ENCODE measurements at places on chromosomes 5 and 9.

- peak; percentile 12 for DNase-seq
These were observed 29.3 kb downstream of the PTPA start for GRCh38 chr9:129140397-129141065.

GRCh38 chr9:86549401-86549811 lies 195.2 kb upstream of the TUT7 start:
- no peak for DNase-seq

DNA sequence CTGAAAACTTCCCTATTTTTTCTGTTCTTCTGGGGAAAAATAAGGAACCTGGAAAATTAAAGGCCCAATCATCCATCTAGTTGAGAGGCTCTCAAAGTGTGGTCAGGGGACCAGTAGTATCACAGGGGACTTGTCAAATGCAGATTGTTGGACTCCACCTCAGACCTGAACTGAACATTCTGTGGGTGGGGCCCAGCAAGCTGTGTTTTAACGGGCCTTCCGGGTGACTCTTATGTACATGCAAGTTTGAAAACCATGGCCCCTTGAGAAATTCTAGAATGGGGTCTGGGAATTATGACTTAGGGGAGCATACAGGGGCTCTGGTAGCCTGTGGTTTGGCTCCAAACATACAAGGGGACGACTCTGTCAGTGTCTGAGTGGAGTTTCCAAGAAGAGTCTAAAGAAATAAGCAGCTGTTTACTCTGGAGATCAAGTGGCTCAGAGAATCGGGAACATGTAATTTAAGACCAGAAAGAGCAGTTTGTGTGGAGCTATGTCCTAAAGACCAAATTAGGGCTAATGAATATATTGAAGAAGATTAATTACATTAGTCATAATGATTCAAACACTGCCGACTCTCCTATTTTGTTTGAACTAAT lies 177.4 kb downstream of the SLC28A3 start:
- DNase-seq, result no peak

- DNase-seq, result no peak
These were observed 31.1 kb upstream of the GAS1 start for GRCh38 chr9:86978413-86978812.

Data from CD4-positive, alpha-beta T cell treated with Interleukin-21 for 1 hour (primary cell).